ENCODE measurements at places on chromosomes 3 and 15. TPM values are rescaled to one million over a fixed set of nuclear protein-coding genes. Genes with fewer than 3 reads are reported as not detected.

The ONECUT1 gene
- polyA plus RNA-seq = 0.65 TPM

The SCG5 gene
- 11.4 TPM for polyA plus RNA-seq

The TFRC gene
- 19.3 TPM for polyA plus RNA-seq

The NR2E3 gene
- 0.80 TPM for polyA plus RNA-seq

The B3GALNT1 gene
- 5.0 TPM for polyA plus RNA-seq

The COL7A1 gene
- polyA plus RNA-seq = 15.6 TPM
